Left colon (tissue), 2 donors: ENCODE measurements at places on chromosomes 5 and 9. TPM values are rescaled to one million over a fixed set of nuclear protein-coding genes. Genes with fewer than 3 reads are reported as not detected.

DNA sequence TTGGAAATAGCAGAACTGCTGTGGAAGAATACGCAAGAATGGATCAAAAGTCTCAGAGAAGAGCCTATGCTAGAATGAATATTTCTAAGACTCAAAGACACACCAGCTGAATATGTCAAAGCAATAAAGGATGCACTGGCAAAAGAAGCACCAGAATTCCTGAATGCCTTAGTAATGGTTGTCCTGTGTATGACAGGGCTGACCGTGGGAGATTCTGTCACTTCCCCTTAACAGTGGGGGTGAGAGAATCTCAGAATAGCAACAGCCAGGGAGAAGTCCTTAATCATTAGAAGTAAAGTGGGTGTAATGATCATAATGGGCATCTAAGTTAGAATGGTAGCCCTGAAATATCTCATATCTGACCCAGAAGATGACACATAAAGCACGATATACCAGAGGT is 14.6 kb upstream of the PRR16 start:
- DNase-seq: no peak

DNA sequence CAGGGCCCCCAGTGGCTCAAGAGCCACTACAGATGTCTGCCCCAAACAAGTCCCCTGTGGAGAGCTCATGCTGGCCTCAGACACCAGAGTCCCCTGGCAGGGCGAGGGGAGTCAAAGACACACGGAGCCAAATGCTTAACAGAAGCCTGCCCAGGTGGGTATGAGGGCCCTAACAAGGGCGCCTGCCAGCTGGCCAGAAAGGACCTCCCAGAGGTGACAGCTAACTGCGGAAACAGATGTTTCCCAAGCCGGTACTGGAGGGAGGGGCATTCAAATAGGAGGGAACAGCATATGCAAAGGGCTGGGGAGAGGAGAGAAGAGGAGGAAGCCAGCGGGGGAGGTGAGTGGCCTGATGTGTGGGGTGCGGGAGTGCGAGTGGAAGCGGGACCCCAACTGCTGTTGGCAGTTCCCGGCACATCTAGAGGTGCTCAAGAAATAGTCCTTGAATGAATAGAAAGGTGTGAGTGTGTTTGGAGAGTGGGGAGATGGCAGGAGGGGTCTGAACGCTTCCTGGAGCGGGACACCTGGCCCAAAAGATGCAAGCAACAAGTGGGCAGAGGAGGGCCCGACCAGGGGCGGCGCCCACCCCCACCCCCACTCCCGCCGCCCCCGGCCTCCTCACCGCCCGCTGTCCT is 824 bp downstream of the MXD3 start:
- DNase-seq: peak; percentile 71

DNA sequence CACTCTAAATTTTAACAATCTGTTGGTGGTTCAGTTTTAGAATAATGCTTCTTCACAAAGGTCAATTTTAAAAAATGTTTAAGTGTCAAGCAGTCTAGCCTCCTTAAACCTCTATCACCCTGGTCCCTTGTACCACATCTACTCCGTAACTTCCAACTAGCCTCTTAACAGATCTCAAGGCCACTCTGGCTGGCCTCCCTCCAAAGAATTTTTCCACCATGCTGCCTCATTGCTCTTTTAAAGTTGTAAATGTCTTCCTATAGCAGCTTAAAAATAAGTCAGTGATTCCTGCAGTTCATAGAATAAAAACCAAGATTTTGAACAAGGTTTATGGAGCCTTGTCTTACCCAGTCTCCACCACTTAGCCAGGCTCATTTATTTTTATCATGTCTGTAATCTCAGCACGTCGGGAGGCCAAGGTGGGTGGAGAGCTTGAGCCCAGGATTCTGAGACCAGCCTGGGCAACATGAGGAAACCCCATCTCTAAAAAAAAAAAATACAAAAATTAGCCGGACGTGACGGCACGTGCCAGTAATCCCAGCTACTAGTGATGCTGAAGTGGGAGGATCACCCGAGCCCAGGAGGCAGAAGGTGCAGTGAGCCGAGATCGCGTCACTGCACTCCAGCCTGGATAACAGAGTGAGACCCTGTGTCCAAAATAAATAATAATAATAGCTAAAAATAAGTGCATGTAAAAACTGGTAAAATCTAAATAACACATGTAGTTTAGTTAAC is 924.9 kb upstream of the DMAC1 start:
- DNase-seq: no peak

- no peak for DNase-seq
Observed at GRCh38 chr5:15021266-15022046, 149.9 kb upstream of the ANKH start.

DNA sequence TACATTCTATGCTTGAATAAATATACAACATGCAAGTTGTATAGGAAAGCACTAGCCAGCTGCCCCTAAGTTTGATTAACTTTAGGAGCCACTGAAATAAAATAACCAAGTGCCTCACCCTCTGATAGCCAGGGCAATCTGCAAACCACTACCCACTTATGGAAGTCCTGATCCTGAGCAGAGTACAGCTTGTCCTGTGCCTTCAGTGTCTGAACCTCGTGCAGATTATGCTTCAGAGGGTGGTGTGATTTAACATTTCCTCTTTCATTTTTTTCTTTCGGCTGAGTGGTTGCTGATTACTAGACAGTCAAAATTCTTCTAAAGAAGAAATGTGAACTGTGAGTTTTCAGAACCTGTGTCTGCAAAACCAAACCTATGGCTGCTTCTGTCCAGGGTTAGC is 327.7 kb downstream of the PIK3R1 start:
- DNase-seq: no peak

DNA sequence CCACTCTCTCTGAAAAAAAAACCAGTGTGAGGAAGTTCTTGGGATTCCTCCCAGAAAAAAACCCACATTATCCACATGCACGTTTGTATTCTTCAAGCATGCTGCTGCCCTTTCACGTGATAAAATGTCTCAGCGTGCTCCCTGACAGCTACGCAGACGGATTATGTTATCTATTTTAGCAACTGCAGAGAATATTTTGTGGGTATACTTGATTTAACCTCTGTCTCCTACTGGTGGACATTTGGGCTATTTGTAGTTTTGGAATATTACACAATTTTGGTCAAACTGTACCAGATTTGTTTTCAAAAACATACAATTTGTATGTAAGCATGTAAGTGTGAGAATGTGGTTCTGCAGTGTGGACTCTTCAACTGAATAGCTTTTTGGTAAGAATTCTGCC is 10.7 kb downstream of the PRRC2B start:
- no peak for DNase-seq

GRCh38 chr9:73565833-73566465 is 414.3 kb downstream of the ANXA1 start:
- DNase-seq: no peak

GRCh38 chr5:152374711-152375275 is 30.3 kb downstream of the NMUR2 start:
- DNase-seq: no peak

DNA sequence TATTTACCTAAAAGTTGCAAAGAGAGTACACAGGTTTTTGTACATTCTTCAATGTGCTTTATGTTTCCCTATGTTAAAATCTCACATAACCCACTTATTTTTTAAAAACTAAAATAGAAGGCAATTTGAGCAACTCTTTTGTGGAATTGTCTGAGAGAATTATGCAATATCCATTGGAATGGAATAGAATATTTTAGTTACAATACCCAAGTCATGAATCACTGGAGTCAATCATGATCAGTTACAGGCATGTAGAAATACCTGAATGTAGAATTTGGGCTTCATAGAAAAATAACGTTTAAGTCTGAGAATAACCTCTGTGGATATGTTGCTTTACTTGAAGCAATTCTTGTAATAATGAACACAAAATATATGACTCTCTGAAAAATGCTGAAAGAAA is 143.3 kb downstream of the FGF10 start:
- no peak for DNase-seq

- DNase-seq: no peak
Observed at GRCh38 chr5:170301981-170302652, 4.5 kb upstream of the LCP2 start.

DNA sequence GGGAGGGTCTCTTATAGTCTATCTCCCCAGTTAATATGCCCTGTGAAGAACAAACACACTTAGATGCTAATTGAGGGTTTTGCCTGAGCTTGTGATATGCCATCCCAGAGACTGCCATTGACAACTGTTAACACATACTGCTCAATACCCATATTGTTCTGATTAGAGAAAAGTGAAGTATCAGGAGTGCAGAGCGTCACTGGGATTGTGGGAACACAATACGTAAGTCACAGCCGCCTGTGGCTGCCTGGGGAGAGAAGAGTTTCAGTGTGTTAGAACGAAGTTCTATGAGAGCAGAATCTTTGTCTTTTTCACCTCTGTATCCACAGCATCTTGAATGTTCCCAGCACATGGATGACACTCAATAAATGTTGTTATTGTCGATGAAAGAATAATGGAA is 110.2 kb downstream of the MEF2C start:
- no peak for DNase-seq

The PCBD2 gene
- 14.6 TPM for total RNA-seq

The BTNL8 gene
- 33.0 TPM for total RNA-seq

The TLR4 gene
- 6.0 TPM for total RNA-seq

The LOX gene
- total RNA-seq: 7.5 TPM

The CDHR2 gene
- 93.4 TPM for total RNA-seq

The SNCAIP gene
- total RNA-seq: 0.95 TPM

The SLC36A3 gene
- total RNA-seq: not detected
